ENCODE measurements at places on chromosomes 16 and 17.

GRCh38 chr16:11630046-11630767 is 38.0 kb upstream of the SNN start:
- DNase-seq, result no peak

- no peak for DNase-seq
Observed at GRCh38 chr17:12509801-12510200, 155.9 kb upstream of the MYOCD start.

DNA sequence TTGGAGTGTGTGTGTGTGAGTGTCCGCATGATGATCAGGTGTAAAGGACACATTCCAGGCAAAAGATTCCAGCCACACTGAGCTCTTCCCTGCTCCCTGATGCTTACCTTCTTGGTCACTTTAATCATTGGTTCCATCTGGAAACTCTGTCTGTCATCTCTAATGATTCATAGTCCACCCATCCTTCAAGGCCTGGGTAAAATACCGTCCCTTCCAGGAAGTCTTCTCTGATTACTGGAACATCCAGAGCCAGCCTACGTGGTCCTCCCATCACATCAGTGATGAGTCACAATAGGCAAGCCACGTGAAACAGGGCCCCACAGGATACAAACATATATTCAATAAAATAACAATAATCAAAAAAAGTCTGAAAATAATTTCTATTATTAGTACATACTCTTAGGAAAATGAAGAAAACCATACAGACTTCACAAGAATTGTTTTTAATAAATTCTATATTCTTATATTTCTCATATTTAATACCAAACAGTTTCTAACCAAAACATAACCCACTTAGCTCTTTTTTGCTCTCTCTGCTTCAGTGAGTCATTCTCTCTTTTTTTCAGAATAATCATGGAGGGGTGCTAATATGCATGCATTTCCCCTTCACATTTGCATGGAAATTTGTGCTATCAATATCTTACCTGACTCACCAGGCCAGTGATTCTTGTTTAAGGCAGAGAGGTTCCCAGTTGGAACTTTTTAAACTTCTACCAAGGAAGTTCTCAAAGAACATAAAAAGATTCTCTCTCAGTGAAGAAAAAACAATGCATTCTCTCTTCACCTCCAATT is 263.2 kb downstream of the TOX3 start:
- DNase-seq, result no peak

- DNase-seq, result no peak
Observed at GRCh38 chr16:88936008-88936555, 40.9 kb downstream of the CBFA2T3 start.

DNA sequence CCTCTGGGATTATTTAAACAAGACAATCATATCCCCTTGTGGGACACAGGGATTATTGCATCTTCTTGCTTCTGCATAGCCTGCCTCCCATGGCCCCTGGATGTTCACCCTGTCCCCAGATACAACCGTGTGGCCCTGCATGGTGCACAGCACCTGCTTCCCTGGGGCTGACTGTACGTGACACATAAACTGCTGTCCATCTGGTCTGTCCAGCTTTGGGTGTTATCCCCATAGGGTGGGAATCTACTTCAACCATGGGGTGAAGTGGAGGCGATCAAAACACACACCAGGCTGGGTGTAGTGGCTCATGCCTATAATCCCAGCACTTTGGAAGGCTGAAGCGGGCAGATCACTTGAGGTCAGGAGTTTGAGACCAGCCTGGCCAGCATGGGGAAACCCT is 138.8 kb downstream of the XYLT1 start:
- no peak for DNase-seq

- no peak for DNase-seq
Observed at GRCh38 chr17:20944014-20944865, 98.6 kb downstream of the USP22 start.

DNA sequence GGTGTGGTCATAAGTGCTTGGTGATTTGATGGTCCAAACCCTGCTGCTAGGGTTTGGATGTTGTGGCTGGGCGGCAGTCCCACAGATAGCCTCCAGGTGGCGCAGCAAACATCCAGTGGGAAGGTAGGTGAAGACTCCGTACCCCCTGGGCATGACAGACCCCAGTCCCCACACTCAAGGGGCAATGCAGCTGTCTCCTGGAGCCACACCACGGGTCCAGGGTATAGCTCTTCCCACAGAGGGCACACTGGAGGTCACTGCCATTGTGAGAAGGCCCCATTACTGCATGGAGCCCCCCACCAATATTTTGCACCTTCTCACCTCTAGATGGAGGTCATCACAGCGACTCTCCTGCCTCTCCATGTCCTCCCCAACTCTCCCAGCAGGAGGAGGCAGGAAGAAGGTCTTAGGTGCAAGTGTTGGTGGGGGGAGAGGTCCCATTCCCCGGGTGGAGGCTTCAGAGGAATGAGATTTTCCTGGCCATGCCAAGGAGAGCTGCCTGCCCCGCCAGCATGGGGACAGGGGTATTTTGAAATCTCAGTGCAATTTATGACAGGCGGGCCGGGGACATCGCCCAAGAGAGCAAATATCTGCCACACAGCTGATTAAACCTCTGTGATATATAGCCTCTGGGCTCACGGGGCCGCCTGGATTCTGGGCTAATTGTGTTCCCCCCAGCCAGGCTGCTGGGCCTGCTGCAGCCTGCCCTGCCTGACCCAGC is 17.1 kb upstream of the C17orf113 start:
- peak; percentile 68 for DNase-seq

DNA sequence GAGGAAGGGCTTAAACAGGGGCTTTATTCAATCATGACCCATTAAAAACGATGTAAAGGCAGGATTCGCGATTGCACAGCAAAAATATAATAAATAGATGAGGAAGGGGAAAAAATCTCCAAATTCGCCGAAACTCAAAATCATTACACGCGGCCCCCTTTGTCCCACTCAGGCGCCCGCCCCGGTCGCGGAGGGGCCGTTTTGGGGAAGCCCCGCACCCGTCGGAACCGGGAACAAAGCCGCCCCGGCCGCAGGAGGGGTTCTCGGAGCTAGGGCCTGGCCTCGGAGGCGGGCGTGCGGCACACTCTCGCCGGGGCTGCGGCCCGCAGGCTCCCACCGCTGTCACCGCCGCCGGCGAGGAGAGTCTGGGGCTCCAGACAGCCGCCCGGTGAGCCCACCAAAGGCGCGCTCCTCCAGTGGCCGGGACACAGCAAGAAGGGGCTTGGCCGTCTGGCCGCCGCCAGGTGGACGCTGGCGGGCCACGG is 521 bp downstream of the C16orf87 start:
- DNase-seq, result no peak

All from stimulated activated CD4-positive, alpha-beta T cell treated with anti-CD3 and anti-CD28 coated beads, Interleukin-12 subunit alpha, Interleukin-12 subunit beta, amount 100 ng/mL, for 48 hours (primary cell).